Stimulated activated CD8-positive, alpha-beta memory T cell treated with anti-CD3 and anti-CD28 coated beads, Interleukin-4, amount 100 ng/mL, for 24 hours (primary cell): ENCODE measurements at places on chromosomes 7 and 10.

- DNase-seq = no peak
Measured at GRCh38 chr10:117921421-117921820, 125.3 kb downstream of the RAB11FIP2 start.

DNA sequence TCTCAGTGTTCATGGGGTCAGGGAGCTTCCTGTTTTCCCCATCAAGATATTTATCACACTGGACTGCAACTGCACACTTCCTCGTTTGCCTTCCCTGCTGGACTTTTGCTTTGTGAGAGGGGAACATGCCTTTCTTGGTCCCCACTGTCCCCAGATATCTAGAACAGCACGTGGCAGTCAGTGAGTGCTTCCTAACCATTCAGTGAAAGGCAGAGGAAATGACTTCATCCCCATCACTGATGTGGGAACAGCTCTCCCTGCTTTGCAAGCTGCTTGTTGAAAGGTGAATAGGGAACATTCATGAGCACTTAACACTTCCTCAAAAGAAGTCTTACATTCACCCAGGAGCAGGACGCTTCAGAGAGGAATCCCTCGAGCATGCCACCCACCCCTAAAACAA lies 135.4 kb downstream of the MYOF start:
- no peak for DNase-seq

GRCh38 chr7:16592395-16592794 lies 53.2 kb downstream of the ANKMY2 start:
- no peak for DNase-seq

DNA sequence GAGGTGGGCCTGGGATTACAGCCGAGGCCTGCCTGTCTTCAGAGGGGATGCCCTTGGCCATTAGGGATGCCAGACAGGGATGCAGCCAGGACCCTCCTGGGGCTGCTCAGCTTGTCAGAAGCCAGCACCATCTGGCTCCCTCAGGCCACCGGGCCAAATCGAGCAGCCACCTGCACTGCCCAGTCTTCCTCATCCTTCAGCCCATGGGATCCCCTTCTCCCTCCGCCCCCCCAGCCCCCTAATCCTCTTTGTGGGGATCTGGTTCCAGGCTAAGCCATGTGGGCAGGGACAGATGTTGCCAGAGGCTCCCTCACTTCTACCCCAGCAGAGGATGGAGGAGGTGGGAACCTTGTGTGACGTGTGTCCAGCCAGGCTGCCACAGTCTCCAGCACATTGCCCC lies 137.4 kb upstream of the PPIF start:
- no peak for DNase-seq

DNA sequence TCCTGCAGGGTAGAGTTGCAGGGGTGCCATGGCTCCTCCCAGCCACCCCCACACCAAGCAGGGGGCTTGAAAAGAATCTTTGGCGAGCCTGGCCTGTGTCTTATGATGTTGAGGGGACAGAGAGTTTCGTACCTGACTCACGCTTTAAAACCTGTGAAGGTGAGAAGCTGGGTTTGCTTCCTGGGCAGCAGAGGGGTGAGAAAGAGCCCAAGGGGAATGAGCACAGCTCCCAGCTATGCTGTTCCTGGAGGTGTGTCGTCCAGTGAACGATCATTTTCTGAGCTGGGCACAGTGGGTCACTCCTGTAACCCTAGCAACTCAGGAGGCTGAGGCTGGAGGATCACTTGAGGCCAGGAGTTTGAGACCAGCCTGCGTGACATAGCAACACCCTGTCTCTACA lies 13.5 kb upstream of the ADRB1 start:
- DNase-seq = no peak

GRCh38 chr7:70730451-70731110 lies 401.4 kb upstream of the GALNT17 start:
- no peak for DNase-seq

DNA sequence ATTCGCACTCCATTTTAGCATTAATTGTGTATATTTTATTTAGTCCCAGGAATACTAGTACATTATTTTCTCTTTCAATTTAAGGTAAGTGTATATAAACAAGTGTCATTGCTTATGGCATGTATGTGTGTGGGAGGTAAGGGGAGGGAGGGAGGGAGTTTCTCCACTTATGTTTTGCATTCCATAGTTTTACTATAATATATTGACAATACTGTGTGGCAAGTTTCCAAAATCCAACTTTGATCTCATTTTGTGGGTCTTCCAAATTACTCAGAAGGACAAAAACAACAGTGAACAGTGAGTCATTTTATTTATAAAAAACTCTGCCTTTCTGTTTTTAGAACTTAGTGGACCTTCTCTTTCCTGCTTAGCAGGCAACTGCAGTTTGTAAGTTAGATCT lies 102.3 kb upstream of the SEMA3E start:
- DNase-seq = no peak

- no peak for DNase-seq
Measured at GRCh38 chr7:95334447-95334846, 10.1 kb upstream of the PON1 start.

DNA sequence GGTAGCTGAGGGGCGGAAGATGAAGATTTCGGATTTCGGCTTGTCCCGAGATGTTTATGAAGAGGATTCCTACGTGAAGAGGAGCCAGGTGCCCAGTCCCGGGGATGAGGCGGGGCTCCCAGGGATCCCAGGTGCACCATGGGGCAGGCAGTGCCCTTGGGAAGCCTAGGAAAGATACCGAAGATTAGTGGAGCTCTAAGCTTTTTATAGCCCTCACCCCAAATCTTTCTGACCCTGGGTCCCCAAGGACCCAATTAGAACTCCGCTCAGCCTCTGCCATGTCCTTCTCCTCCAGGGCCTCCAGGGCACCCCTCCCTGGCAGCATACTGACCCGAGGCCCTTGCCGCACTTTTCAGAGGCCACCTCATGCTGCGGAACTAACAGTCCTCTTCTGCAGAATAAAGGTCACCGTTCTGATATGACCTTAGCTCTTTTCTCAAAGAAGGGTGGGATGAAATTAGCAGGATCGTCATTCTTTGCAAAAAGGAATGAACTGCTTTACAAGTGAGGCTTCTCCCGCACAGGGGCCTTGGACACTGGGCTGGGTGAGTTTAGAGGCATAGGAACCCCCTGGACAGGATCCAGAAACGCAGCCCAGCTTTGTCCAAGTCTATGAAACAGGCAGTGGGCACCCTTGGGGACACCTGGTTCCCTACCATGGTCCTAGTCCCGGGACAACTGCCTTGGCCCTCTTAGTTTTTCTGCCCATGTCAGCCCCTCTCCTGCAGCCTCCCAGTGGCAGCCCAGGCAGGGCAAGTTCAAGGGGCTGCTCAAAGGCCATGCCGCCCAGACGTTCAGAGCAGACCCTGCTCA lies 17.9 kb upstream of the CSGALNACT2 start:
- DNase-seq = no peak

DNA sequence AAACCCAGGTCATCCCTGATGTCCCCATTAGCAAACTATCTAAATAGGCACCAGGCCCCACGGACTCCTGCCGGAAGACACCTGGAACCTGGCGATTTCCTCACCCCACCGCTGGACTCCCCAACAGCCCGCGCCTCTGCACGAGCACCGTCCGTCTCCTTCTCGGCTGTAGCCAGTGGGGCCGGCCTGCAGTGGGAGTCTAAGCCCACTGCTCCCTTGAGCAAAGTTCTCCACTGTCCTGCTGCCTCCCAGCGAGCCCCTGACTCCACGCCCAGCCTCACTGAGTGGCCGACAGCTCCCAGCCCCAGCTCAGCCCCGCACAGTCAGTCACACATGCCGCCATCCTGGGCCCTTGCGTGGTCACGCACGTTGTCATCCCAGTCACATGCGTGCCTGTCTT lies 211.3 kb upstream of the PPP2R2D start:
- no peak for DNase-seq

DNA sequence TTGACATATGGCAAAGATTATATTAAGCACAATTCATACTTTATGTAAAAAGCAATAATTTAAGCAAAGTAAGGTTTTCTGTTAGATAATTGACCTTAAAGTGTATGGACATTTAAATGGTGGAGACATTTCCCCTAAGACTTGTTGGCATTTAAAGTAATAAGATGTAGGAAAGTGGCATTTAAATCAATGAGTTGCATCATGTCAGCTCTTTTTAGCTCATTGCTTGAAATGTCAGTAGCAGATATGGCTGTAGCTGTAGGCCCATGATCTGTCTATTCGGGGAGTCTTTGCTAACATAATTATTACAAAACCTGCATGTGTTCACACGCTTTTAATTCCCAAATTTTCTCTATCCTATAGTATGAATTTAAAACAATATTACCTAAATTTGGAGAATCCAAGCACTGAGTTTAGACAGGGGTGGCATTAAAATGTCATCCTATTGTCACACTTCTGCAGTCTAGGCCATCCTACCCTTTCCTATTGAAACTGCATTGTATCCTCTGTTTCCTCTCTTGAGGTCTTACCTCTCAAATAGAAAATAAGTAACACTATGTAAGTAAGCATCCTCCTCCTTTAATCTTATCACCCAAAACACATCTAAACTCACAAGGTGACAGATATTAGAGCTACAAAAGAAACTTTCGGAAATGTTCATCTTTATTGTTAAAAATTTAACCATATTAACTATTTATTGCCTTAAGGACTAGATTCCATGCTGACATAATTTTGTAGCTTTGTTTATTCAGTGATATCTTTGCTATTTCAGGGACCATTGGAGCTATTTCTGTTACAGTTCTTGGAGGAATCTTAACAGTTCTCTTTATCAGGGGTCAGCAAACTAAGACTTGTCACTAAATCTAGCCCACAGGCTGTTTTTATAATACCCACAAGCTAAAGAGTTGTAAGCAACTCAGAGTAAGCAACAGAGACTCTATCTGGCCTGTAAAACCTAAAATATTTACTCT lies 91.2 kb downstream of the LCOR start:
- no peak for DNase-seq

DNA sequence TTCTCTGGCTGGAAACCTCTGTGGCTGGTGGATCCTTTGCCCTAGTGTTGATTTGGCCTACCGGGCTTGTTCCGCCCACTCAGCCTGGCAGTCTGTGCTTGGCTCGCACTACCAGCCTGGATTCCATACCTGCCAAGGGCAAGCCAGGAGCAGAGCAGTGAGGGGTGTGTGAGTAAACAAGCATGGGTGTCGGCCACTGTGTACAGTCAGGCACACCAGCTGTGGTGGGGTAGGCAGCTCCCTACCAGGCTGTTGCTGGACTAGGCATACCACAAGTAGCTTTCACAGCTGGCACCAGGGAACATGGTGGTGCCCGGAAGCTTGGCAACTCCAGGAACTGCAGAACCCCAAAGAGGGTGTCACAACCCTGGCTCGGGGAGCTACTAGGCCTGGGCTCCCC lies 942.9 kb upstream of the LRRN3 start:
- DNase-seq = no peak

DNA sequence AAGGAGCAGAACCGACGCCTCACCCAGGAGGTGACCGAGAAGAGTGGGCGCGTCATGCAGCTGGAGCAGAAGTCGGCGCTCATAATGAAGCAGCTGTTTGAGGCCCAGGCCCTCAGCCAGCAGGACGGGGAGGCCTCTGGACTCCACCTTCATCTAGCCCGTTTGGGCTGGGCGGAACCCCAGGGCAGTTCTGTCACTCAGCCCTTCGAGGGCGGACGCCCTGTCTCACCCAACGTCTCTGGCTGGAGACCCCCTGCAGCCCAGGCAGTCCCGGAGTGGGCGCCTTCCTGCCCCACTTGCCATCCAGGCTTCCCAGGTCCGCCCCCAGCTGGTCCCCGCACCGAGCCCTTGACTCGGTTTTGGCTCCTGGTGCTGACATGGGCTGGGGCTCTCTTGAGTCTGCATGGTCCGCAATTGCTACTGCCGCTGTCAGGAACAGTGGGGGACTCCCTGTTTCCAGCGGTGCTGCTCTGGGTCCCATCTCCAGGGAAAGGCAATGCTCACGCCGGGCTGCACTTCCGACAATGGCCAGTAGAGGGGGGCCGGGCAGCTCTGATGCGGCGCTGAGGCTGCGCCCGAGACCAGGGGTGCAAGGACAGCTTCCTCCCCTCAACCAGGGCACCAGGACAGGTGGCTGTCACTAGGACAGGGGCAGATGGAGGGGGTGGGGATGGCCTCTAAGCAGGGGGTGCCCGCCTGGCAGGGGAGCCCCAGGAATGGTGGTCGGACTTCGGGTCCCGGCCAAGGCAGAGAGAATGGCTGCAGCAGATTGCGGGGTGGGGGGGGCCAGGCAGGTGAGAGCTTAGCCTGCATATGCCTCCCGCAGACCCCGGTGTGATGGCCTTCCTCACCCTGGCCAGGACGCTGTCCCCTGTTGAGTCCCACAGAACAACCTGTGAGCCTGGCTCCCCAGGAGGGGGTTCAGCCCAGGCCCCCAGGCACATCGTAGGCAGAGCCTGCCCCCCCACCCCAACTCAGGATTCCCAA lies 71.2 kb upstream of the KCTD7 start:
- peak; percentile 60 for DNase-seq

GRCh38 chr10:8431511-8431910 lies 377.0 kb downstream of the GATA3 start:
- no peak for DNase-seq

- DNase-seq = no peak
Measured at GRCh38 chr10:51935341-51935740, 235.9 kb upstream of the CSTF2T start.

GRCh38 chr10:131792011-131792651 lies 108.7 kb upstream of the PPP2R2D start:
- DNase-seq = no peak

DNA sequence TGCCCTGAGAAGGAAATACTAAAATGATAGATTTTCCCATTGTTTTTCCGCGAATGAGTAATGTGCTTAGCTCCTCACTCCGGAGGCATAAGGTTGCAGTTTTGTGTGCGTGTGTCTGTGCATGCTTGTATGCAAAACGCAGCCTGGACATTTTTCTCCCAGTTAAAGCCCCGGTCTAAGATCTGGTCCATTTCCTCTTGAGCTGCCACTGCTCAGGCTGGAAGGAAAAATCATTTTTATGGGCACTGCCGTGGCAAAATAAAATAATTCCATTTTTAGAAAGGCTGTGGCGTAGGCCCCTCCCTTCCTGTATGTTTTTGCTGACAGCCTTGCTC lies 260.6 kb downstream of the WDR37 start:
- no peak for DNase-seq

DNA sequence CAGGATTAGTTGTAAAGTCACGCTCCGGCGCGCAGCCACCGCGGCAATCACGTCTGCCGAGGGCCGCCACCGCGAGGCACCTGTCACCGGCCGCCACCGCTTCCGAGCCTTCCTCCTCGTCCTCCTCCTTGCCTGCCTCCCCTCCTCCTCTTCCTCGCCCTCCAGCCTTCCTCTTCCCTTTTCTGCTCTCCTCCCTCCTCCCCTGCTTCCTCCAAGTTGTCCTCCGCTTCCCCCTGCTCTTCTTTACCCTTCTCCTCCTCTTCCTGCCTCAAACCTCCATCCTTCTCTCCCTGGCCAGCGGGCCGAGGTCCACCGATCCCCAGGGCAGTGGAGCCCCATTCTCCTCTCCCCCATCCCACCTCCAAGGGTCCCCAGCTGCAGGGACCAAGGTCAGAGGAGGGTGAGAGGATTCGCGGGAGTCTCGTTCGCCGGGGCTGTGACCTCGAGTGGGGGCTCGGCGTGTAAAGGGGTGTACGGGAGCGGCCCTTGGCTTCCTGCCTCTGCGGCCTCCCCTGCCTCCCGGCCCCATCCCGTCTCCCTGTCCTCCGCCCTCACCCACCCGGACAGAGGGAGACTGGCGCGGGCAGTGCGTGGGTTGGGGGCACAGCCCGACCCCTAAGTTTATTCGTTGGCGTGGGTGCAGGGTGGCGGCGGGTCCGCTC lies 89.5 kb upstream of the PAX2 start:
- no peak for DNase-seq
